ENCODE measurements at places on chromosomes 16 and 17. TPM values are rescaled to one million over a fixed set of nuclear protein-coding genes. Genes with fewer than 3 reads are reported as not detected.

GRCh38 chr16:49932434-49932833 is 76.5 kb upstream of the ZNF423 start:
- no peak for DNase-seq

DNA sequence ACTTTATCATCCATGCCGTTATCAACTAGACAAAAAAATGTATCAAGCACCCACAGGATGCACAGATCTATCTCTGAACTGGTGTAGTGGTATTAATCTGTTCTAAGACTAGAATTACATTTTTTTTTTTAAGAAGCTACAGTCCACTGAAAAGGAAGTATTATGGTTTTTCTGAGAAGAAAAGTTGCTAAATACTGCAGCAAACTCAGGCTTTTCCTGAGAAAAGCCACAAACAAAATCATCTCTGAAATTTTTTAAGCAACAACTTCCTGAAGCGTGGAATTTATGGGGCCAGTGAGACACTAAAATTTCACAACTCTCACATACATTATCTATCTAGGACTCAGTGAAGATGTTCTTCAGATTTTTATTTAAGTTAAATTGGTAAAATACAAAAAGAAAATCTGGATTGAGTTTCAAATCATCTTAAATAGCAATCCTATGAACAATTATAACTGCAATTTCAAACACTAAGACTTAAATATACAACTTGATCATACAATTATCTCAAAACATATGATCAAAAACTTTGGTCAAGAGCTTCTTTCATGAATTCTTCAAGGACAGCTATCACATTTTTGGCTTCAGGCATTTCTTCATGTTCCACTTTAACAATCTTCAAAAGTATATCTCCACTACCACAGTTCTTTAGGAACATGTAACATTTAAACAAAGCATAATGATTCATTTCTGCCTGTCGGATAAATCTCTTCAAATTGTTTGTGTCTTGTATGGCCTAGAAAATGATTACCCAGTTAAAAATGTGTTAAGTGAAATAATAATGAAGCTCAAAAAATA is 10.5 kb downstream of the C17orf75 start:
- DNase-seq = no peak

DNA sequence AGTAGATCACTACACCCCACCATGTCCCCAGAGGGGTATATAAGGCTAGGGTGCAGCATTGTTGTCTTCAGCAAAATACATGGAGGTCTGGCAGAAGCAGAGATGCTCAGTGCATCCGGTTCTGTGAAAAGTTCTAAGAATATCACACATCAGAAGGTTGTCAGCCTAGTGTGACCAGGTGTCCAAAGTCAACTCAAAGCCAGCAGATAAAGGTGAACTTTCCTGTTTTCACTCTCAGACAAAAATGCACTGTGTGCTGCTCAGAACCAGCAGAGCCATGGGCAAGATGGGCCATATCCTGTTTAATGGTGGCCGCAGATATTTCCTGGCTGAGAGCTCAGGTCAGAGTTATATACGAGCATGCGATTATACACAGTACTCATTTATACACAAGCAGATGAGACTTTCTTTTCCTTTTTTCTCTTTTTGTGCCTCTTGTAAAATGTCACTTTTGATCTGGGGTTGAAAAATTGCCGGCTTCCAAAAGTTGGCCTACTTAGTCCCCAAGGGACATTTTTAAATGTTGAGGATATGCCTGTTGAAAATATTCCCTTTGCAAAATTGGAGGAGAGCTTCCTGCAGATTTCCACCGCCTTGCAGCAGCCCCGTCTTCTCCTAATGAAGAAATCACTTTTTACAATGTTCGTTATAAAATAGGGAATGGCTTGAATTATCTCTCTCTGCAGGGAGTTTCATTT is 425.6 kb upstream of the SALL1 start:
- no peak for DNase-seq

DNA sequence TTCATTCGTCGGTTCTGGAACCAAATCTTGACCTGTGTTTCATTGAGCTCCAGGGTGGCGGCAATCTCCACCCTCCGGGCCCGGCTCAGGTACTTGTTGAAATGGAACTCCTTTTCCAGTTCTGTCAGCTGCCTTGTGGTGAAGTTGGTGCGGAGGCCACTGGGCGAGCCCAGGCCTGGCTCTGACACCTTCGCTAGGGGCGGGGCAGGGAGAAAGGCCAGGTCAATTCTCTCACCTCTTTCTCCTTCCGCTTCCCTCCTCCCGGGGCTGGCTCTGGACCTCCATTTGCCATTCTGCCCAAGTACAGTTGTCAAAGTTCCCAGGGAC is 1.2 kb downstream of the HOXB1 start:
- DNase-seq = no peak

- DNase-seq = peak; percentile 97
Observed at GRCh38 chr16:30417529-30418349, 10.3 kb downstream of the ZNF771 start.

DNA sequence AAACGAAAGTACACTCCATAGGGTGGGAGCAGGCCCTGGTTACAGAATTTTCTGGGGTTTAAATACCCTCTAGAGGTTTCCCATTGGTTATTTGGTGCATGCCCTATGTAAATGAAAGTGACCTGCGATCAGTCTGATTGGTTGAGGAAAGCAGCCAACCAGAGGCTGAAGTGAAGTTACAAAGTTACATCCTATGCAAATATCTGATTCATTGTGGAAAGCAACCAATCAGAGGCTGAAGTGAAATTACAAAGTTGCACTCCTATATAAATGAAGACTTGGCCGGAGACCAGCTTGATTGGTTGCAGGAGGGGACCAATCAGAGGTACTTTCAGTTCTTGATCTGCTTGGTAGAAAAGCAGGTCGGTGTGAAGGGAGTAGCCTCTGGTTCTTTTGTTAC is 24.4 kb downstream of the NAA60 start:
- DNase-seq = no peak

TMEM220 gene
- total RNA-seq = 2.1 TPM

KRTAP1-1 gene
- total RNA-seq = not detected

- DNase-seq = no peak
Observed at GRCh38 chr16:70804734-70805169, 3.8 kb upstream of the VAC14 start.

- no peak for DNase-seq
Observed at GRCh38 chr16:88742896-88743605, 36.7 kb downstream of the CTU2 start.

RPH3AL gene
- 62.8 TPM for total RNA-seq

DNA sequence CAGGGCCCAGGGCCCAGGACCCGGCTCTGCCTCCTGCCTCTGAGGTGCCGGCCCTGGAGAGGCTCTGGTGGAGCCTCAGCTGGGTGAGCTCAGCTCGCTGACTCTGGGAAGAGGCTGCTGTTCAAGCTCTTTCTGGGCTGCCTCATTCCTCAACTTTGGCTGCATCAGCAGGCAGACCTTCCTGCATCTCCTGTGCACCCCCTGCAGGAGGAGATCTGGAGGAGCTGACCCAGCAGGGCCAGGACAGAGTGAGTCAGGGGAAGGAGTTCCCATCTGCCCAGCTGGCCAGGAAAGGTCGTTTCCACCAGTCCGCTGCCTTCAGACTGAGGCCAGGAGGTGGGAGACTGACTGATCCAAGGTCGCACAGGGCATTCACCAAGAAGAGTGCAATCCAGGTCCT is 10.7 kb downstream of the CRHR1 start:
- no peak for DNase-seq

DNA sequence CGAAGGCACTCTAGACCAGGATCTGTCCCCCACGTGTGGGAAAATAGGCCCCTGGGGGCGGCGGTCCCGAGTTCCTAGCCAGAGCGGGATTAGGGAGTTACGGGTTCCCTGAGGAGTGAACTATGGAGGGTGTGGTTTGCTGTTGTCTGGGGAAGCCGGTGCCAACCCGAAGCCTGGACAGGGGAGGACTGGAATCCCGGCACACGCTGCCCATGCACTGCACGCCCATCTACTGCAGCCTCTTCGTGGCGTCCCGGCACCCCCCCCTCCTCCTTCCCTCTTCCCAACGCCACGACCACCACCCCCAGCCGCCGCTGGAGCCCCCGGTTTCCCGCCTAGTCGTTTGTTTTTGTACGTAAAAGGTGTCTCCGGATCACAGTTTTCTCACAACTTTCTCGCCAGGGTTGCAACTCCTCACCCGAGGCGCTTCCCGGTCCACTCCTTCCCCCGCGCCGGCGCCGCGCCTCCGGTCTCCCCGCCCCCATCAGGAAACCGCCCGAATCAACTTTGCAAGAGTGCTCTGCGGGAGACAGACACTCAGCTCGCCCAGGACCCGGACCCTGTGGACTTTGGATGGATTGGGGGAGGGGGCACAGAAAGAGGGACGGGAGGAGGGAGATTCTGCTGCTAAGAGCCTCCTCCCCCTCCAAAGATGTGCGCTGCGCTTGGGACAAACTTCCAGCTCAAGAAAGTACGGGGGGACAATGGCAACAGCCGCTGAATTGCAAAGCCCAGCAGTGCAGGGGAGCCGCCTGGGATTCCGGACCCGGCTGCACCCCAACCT is 1.4 kb upstream of the LHX1 start:
- DNase-seq = no peak

DNA sequence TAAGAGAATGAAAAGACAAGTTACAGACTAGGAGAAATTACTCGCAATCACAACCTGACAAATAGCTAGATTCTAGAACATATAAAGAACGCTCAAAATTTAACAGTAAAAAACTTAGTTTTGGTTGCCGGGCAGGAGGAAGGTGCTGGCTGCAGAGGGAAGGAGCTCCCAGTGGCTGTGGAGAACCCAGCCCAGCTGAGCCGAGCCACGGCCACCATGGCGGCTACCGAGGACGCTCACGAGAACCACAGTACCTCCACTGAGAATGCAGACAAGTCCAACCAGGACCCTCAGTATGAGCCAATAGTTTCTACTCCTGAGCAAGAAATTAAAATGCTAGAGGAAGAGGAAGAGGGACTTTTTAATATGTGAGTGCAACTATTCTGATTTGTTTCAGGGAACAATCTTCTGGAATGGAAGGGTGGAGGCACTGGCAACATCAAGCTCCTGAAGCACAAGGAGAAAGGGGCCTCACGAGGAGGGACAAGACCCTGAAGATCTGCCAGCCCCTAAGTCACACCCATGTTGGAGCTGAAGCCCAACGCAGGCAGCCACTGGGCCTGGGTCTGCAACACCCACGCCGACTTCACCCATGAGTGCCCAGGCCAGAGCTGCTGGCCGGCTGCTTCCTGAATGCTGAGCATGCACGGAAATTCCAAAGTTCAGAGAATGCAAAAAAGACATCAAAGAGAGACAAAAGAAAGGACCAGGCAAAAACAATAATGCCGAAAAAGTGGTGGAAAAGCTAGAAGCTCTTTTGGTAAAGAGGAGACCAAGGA is 55.0 kb downstream of the DNAH17 start:
- DNase-seq = no peak

DNA sequence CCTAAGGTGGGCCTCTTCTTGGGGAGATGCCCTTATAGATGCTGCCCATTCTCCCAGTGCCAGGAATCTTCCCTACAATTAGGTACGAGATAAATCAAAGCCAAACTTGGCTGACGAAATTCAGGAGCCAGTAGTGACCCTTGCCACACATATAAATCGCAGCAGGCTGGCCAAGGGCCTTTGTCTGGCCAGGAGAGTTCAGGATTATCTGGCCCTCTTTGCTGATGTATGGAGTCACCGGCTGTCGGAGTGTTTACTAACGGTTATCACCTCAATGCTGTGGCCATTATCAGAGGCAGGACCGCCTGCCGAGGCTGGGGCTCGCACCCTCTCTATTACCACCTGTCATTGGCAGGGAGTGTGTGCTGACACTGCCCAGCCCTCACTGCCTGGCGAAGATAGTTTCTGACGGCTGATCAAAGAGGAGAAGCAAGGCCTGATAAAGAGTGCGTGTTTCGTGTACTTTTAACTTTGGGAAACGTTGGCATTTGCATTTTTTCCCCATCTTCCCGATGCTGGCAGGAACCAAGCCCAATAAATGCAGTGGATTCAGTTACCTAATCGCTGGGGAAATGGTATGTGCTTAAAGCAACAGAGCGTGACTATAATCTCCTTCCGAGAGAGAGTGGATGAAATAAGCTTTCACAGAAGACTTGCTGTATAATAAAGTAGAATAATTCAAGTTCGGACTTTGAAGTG is 32.8 kb upstream of the TBX2 start:
- DNase-seq = no peak

DNA sequence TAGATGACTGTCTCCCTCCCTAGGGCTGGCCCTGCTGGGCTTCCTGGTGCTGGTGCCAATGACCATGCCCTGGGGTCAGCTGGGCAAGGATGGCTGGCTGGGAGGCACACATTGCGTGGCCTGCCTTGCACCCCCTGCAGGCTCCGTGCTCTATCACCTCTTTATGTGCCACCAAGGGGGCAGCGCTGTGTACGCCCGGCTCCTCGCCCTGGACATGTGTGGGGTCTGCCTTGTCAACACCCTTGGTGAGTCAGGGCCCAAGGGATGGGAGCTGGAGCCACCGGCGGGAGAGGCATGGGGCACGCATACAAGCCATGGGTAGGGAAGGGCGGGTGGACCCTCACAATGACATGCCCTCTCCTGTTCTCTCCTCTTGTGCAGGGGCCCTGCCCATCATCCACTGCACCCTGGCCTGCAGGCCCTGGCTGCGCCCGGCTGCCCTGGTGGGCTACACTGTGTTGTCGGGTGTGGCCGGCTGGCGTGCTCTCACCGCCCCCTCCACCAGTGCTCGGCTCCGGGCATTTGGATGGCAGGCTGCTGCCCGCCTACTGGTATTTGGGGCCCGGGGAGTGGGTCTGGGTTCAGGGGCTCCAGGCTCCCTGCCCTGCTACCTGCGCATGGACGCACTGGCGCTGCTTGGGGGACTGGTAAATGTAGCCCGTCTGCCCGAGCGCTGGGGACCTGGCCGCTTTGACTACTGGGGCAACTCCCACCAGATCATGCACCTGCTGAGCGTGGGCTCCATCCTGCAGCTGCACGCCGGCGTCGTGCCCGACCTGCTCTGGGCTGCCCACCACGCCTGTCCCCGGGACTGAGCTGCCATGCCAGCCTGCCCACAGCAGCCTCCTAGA is 2.2 kb downstream of the PAQR4 start:
- DNase-seq = no peak

KRTAP2-3 gene
- not detected for total RNA-seq

- DNase-seq = no peak
Observed at GRCh38 chr17:21129023-21129681, 2.4 kb downstream of the DHRS7B start.

DNA sequence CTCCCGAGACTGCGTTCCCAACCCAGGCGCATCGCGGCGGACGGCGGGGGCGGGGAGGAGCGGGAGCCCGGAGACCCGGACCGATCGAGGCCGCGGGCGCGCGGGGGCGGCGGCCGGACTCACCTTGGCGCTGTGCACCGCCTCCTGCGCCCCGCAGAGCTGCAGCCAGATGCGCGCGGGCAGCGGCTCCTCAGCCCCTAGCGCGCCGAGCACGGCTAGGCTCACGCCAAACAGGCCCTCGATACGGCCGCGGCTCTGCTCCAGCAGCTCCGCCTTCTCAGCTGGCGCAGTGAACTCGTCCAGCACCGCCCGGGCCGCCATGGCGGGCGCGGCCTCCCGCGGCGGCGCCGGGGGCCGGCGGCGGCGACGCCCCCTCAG is 339 bp downstream of the N4BP1 start:
- DNase-seq = no peak

SNF8 gene
- 76.5 TPM for total RNA-seq

Measured in upper lobe of left lung (tissue), 6 donors.